Activated CD4-positive, alpha-beta memory T cell treated with anti-CD3 and anti-CD28 coated beads for 36 hours (primary cell): ENCODE measurements at places on chromosomes 1 and 21.
A peak's percentile ranks its signal among the peaks of the same experiment; 100 is the strongest.

- DNase-seq: no peak
These were observed 19.1 kb downstream of the NME7 start for GRCh38 chr1:169348383-169349036.

GRCh38 chr1:226529891-226530290 lies 18.7 kb upstream of the STUM start:
- no peak for DNase-seq

DNA sequence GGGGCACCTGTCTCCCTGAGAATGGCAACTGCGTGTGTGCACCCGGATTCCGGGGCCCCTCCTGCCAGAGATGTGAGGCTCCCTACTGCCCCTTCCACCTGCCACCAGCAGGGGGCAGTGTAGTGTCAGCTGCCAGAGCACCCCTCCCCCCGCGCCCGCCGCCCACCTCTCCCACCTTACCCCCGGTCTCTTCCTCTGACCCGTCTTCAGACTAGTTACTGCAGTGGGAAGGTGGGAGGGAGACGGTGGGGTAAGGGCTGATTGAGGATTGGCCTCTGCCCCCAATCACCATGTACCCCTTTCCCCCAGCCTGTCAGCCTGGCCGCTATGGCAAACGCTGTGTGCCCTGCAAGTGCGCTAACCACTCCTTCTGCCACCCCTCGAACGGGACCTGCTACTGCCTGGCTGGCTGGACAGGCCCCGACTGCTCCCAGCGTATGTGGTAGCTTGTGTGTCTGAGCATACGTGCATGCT lies 10.1 kb upstream of the LRRC71 start:
- peak; percentile 70 for DNase-seq

DNA sequence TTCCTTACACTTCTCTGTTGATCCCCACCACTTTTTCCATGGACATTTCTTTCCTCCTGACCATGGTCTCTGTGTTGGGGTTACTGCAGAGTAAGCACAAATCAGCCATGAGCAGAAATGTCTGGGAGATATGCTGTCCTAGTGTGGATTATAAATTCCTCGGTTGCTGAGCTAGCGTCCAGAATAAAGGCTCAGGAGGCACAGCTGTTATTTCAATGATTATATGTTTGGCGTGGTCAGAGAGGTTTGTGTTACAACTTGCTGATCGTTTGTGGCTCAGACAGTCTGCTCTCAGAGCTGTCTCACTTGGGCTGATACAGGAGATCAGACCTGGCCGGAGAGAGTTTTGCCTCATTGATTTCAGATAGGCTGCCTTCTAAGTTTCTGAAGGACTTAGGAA lies 37.5 kb upstream of the LAMC2 start:
- DNase-seq: no peak
